SIG-M5 (cell line): ENCODE measurements at places on chromosomes 16 and 17.

GRCh38 chr17:76153202-76153601, 12.2 kb upstream of the FOXJ1 start:
- no peak for DNase-seq

DNA sequence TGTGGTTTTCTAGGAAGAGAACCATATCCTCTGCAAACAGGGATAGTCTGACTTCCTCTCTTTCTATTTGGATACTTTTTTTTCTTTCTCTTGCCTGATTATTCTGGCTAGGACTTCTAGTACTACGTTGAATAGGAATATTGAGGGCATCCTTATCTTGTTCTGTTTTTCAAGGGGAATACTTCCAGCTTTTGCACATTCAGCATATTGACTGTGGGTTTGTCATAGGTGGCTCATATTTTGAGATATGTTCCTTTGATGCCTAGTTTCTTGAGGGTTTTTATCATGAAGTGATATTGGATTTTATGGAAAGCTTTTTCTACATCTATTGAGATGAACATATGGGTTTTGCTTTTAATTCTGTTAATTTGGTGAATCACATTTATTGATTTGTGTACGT, 269.8 kb downstream of the MAP2K6 start:
- DNase-seq, result no peak

DNA sequence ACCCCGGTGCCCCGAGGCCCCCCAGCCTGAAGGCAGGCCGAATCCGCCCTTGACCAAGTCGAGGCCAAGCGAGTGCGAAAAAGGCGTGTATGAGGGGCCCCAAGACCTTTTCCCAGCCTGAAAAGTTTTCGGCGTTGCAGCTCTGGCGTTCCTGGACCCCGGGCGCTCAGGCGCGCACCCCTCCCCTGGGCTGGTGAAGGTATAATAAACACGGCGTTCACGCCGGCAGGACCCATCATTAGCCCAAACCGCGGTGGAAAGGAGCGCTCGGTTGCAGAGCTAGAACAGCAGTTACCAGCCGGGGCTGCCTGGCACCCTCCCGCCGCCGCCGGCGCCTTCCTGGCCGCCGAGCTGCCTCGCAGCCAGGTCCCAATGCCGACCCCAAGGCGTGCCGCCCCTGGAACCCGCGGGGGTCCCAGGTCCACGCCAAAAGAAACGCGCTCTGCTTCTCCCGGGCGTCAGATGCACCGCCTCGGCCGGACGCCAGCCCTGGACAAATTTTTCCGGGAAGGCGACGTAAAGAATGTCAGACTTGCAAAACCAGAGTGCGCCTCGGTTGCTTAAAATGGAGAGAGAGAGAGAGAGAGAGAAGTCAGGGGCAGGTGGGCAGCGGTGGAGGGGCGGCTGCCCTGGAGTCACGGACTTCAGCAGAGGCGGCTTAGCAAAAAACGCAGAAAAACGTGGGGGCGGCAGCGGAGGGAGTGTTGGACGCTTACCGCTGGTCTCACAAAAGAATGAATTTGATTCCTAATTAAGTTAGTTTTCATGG, 11.5 kb upstream of the FOXF1 start:
- no peak for DNase-seq

DNA sequence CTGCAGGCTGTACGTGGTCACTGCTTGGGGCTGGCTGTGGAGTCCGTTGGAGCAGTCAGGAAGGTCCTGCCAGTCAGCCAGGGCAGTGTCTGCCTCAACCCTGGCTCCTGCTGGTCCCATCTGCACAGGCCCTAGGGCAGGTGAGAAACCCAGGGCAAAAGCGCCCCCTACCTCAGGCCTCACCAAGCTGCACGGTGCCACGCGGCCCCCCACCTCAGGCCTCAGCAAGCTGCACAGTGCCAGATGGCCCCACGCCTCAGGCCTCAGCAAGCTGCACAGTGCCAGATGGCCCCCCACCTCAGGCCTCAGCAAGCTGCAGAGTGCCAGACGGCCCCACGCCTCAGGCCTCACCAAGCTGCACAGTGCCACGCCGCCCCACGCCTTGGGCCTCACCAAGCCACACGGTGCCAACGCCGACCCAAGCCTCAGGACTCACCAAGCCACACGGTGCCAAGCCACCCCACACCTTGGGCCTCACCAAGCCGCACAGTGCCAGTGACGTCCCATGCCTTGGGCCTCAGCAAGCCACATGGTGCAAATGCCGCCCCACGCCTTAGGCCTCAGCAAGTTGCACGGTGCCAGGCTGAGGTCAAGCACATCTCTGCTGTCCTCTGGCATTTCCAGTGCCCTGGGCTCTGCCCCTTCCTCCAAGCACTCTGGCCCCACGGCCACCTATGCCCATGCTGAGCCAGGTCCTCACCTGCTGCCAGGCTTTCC, 5.5 kb downstream of the TMEM204 start:
- no peak for DNase-seq

- no peak for DNase-seq
Measured at GRCh38 chr16:15747937-15748336, 97.9 kb downstream of the NDE1 start.

GRCh38 chr17:81277946-81278693, 17.0 kb downstream of the SLC38A10 start:
- no peak for DNase-seq

DNA sequence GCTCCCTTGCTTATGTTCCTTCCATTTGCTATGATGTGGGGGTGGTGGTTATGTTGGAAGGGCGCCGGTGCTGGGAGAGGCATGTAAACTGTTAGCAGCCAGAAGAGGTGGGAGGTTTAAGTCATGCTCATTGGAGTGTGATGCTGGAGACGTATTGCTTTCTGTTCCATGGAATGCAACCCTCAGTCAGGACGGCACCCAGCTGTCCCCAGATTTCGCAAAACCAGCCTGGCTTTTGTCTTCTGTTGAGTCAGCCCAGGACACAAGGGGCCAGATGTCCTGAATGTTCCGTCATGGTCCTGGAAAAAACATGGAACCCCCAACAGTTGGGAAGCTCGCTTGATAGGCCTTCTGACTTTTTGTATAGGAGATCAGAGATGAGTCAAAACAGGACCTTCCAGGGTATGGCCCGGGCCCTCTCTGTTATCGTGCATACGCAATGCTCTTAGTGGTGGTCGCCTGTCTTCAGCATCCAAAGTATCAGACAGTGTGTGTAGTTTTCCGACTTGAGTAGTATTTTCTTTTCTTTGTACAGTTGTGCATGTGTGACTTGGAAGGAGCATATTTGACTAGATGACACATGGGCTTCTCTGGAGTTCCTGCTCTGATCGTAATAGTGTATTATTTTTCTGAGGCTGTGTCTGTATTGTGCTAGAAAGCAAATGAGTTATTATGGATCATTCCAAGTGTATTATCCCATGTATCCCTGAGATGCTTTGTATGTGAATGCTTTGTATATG, 201.9 kb downstream of the SNX29 start:
- no peak for DNase-seq
